ENCODE measurements at places on chromosomes 1 and 21.

DNA sequence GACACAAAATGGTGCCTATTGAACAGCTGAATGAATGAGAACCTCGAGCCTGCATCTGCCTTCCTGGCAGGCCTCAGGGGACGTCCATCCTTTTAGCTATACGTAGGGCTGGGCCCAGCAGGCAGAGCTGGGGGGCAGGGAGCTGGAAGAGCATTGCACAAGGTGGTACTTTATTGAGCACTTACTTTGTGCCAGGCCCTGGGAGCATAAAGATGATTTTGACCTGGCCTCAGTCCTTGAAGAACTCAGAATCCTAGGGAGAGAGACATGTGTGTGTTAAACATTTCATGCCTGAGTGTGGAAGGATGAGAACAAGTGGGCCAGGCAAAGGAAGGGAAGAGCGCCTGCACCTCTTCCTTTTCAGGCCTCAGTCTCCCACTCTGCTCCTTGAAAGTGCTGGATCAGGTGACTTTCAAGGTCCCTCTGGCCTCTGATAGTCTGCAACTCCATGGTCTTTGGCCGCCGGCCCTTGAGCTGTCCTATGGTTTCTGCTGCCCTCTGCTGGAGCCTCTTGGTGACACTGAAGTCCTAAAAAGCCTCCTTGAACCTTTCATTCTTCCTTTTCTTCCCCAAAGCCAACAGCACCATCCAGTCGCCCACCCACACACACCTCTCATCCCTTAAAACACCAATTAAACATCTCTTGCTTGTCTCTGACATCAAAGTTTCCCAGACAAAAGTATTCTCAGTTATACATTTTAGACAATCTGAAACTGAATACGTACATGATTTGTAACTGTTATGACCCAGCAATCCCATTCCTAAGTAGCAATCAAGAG is 3.5 kb upstream of the PEAR1 start:
- peak; percentile 79 for DNase-seq

GRCh38 chr1:12127206-12127810 is 39.5 kb upstream of the TNFRSF1B start:
- DNase-seq = no peak

- no peak for DNase-seq
These were observed 31.7 kb upstream of the CACYBP start for GRCh38 chr1:174967845-174968705.

- DNase-seq = no peak
These were observed 63.9 kb upstream of the GRIK3 start for GRCh38 chr1:37098237-37098636.

- DNase-seq = no peak
These were observed 11.9 kb upstream of the TNFRSF14 start for GRCh38 chr1:2544093-2544874.

DNA sequence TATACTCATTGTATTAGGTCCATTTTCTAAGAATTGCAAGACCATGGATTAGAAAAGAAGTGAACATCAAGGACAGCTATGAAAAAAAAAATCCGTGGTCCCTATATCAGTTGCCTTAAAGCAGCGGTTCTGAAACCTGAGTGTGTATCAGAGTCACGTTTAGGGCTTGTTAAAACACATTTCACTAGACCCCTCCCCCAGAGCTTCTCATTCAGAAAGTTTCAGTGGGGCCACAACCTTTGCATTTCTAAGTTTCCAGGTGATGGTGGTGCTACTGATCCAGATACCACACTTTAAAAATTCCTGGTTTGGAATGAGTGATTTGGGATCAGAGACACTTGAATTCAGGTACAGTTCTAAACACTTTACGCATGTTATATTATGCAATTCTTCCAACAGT is 96.1 kb upstream of the PRMT6 start:
- DNase-seq = no peak

DNA sequence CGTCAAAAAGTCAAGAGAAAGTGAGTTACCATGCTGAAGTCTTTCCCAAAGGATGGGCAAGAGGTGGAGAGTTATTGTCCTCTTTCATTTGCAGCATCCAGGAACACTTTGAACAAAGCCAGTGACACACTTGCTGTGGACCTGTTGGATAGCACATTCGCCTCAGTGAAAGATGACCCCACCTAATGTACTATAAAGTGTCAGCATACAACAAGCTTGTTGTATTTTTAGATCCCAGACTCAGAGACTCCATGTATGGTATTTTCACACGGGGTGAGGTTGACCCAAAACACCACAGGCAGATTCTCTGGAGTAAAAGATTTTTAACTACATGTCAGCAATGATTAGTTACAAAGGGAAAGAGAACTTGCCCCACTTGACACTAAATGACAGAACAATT is 273.8 kb downstream of the PTBP2 start:
- DNase-seq = no peak

DNA sequence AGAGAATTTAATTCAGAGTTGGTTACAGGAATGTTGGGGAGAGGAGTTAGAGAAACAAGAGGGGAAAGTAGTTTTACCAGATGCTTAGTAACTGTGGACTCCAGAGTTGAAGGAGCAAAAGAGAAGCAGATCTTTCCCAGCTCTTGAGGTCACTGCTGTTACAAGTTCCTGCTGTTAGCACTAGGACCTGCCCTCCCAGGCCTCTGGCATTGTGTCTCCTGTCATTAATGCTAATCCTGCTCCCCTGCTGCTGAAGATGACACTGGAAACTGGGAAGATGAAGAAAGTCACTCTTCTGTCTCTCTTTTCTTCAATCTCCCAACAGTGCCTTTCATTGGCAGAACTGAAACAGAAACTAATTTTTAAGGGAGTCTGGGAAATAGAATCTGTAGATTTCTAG is 845.6 kb downstream of the ADGRL2 start:
- DNase-seq = no peak

GRCh38 chr1:18203645-18204044 is 96.0 kb downstream of the IGSF21 start:
- DNase-seq = no peak

GRCh38 chr1:205224736-205225135 is 3.0 kb upstream of the TMCC2 start:
- DNase-seq = no peak

DNA sequence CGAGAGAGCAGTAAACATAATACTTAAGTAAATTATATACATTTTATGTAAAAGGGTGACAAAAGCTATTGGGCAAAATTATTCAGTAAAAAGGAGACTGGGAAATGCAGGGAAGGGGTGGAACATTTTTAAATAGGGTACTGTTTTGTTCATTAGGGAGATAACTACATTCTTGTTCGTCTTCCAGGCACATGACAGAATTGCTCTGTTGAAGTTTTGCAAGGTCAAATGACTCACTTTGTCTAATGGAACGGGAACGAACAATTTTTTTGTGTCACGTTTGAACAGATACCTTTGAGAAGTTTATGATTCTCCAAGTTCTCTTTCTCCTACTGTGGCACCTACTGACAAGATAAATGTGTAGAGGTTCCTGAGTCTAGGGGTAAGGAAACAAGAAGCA is 382.3 kb upstream of the ZRANB2 start:
- DNase-seq = no peak

GRCh38 chr1:95309031-95309471 is 75.0 kb downstream of the RWDD3 start:
- peak; percentile 59 for DNase-seq

DNA sequence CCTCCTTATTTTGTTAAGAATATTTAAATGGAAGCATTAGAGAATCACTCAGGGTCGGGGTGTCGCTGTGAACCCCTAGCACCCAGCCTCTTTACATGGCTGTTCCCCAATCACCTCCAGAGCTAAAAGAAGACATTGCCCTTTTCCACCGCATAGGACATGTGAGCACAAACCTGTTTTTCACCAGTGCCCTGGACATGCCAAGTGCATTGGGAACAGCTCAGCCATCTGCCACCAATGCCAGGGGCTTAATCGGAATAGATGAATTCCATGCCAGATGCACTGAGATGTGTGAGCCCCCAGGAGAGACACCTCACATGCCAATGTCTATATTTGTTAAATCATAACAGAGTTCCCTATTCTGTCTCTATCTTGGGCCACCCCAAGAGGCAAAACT is 33.3 kb downstream of the EIF2D start:
- DNase-seq = no peak

GRCh38 chr1:37146071-37146470 is 111.8 kb upstream of the GRIK3 start:
- no peak for DNase-seq

DNA sequence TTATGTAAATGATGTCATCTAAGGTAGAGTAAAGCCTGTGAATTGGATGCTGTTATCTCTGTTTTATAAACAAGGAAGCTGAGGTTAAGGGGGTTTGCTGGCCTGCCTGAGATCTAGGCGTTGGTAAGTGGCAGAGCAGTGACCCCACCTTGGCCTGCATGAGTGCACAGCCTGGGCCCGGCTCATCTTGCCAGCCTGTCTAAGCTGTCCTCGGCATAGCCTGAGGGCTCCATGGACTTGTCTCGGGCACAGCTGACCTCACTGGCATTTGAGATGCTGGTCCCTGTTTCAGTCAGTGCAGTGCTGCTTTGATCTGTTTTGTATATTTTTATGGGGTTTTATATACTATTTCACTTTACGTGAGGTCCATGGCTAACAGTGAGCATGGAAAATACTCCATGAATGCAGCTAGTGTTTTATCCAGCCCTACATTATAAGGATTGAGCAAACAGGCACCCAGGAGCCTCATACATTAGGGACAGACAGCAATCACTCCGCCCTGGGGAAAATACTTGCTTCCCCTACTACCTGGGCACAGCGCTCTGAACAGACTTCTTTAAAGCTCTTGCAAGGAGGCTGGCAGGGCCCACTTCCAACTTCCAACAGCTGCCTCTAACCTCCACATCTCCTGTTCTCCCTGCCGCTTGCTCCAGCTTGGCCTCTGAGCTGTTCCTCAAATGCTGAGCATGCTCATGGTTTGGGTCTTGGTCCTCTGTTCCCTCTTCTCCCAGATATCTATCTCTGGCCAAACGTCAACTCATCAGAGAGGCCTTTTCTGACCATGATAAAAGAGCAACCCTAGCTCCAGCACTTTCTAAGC is 150.6 kb upstream of the HMGB4 start:
- no peak for DNase-seq

- DNase-seq = no peak
These were observed 49.1 kb downstream of the TRPM2 start for GRCh38 chr21:44402323-44403105.

- no peak for DNase-seq
These were observed 92.1 kb downstream of the PTPRC start for GRCh38 chr1:198730952-198731351.
